HL-60 (cell line): ENCODE measurements at places on chromosomes 5 and 9.

DNA sequence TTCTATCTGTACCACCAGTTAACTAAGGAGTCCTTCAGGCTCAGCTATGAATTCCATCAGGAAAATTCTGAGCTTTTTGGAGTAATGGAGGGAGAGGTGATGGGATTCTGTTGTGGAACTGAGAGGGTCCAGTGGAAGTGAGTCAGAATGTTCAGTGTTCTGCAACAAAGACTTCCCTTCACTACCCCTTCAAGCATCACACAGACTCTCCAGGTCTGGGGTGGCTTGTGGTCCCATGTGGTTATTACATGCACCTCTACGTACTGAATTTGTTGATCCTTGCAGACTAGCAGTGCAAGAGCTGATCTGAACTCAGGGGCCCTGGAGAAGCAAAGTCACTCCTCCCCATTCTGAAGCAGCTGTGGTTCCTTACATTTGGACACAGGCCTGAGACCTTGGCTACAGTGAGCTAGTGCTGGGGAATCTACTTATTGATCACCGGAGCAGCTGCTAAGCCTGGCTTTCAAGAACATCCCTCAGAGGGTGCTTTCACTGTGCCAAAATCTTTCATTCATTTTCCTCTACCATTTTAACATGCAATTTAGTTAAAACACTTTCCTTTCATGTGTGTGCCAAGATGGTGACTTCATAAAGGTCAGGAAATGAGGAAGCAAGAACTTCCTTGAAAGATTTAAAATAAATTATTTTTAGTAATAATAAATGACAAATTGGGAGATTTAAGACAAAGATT is 75.0 kb upstream of the TNC start:
- no peak for DNase-seq

- no peak for DNase-seq
Measured at GRCh38 chr9:131675437-131676022, 64.3 kb downstream of the RAPGEF1 start.

DNA sequence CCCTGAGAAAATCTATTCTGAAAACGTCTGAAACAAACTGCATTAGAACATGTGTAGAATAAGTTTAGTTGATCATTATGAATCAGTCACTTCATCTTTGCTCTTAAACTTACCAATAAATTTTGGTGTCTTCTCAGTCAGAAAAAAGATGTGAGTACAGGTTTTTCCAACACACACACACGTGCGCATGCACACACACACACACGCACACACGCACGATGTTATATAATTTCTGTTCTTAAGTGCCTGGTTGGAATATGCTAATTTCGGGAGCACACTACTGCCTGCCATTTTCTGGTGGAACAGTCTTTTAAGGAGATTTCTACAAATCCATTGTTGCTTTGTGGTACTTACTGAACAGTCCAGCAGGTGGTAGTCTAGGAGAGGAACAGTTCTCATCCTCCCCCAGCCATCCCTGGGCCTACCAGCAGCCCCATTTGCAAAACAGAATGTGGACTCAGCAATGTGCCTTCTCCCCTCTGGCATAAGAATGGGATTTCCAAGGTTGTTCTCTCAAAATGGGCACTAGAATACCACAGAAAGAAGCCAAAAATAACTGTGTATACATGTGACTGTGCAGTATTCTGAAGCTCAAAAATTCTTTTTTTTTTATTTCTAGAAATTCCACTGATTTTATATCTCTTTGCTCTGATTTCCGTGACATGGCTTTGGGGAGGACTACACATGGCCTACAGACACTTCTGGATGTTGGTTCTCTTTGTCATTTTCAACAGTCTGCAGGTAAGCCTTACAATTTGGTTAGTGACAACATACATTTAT is 281.3 kb downstream of the ARRDC3 start:
- peak; percentile 14 for DNase-seq

- no peak for DNase-seq
Measured at GRCh38 chr9:110217656-110218099, 9.7 kb upstream of the C9orf152 start.

DNA sequence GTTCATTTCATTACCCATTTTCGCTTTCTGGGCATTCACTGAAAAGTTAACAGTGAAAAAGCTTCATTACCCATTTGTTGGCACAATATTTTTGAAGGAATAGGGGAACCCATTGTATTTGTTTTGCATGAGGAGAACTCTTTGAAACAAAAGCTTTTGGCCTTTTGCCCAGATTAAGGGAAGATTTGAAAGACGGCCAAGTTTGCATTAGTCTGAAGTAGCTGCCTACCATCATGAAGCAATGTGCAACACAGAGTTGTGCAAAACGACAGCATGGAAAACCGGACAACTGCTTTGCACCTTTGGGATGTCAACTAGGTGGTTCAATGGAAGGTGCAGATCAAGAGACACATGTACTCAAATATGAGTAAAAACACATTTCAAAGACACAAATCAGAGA is 84.9 kb downstream of the TRPM3 start:
- no peak for DNase-seq

DNA sequence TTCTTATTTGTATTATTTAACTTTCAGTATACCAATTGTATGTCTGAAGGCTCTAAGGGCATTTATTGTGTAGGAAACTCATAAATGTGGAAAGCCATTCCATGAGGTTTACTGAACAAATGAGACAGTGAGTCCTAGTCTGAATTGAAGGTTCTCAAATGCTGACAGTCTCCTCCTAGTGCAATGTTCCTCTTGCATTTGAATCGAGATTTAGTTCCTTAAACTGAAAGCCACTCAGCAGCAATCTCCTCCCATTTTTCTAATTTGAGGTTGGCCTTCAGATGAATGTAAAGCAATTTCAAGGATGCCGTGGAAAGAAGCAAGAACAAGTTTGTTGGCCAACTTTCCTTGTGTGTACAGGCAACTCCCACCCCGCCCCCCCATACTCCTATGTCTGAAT is 493.2 kb upstream of the KLF4 start:
- peak; percentile 36 for DNase-seq

GRCh38 chr9:136902259-136902821 is 16.0 kb downstream of the TRAF2 start:
- DNase-seq: no peak

GRCh38 chr9:90774071-90774470 is 27.5 kb upstream of the SYK start:
- no peak for DNase-seq

DNA sequence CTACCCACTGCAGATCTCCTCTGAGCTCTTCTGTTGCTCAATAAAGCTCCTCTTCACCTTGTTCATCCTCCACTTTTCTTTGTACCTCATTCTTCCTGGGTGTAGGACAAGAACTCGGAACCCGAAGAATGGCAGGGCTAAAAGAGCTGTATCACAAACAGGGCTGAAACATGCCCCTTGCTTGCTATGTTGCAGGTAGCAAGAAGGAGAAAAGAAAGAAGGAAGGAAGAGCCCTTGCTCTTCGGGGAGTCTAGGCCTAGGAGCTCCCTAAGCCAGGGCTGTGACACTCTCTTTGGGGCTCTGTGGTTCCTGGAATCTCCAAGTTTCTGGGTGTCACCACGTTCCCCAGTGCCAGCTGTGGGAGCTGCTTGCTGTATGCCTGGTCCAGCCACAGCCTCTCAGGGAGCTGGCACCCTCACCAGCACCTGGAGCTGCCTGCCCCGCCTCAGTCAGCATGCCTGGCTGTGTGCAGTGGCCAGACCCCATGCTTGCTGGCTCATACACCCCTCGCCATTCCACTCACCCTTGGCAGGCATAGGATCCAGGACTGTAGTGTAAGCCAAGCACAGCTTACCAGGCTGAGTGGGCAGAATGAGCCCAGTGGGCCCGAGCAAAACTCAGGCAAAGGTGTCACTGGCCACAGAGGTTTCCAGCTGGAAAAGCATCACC is 274.8 kb upstream of the ADRA1B start:
- DNase-seq: no peak

DNA sequence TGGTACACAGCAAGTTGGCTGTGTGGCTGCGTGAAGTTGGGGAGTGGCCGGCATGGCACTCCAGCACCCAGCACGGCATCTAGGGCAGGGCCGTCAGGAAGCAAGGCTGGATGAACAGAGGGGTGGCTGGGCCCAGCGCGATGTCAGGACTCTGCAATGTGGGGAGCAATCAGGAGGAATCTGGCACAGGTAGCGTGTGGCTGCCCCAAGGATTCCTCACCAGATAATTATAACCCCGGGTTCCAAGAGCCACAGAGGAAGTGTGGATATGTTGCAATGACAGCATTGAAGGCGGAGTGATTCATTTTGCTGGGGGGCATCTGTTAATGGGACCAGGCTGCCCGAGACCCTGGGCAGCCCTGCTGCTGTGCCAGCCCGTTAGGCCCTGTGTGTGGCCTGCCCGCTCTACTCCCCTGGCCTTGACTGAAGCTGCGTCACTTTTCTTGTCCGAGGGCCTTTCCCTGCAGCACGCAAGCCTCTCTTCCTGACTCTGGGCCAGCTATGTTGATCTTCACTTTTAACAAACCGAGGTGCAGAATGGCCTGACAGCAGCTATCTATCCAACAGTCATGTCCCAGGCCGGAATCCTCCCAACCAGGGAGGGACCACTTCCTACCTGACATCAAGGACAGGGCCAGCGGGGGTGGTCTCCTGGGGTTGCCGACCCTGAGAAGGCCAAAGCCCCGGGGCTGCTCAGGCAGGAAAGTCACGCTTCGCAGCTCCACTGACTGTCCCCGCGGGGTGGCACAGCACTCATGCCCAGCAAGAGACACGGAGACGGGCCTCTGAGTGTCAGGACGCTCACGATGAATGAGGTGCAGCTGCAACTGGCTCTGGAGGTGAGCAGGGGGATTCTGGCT is 118.0 kb upstream of the PHYKPL start:
- DNase-seq: peak; percentile 66

DNA sequence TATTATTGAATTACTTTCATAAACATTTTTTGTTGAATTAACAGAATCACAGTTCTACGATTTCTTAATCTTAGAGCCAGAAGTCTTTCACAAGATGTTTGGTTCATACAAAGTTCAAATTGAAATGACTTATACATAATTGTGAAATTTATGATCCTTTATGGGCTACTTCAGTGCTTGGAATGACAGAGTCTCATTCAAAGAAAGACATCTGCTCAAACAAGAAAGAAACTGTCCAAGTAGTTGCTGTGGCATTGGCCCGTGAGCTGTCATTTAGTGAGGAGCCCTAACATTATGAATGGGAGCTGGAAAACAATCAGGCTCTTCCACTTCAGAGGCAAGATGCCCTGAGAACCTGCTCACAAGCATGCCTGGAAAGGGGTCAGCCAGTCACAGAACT is 63.4 kb downstream of the AUH start:
- peak; percentile 4 for DNase-seq

- DNase-seq: no peak
Measured at GRCh38 chr5:115857626-115858349, 16.1 kb downstream of the AP3S1 start.

DNA sequence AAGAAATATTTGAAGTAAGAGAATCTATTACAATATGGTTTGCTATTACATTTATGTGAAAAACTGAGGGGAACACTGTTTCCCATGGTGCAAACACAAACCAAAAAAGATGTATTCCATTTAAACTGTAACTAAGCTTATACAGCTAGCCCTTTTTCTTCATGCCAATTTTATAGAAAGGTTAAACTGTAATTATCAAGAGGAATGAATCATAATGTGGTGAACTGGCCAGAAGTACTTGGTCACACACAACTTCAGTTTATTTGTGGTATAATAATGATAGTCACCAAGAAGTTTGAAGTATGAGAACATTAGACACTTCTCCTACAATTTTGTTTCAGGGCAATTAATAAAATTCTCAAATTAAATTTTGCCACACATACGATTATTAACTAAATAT is 177.9 kb downstream of the XRCC4 start:
- no peak for DNase-seq

GRCh38 chr5:119327018-119327417 is 28.8 kb upstream of the TNFAIP8 start:
- DNase-seq: no peak

DNA sequence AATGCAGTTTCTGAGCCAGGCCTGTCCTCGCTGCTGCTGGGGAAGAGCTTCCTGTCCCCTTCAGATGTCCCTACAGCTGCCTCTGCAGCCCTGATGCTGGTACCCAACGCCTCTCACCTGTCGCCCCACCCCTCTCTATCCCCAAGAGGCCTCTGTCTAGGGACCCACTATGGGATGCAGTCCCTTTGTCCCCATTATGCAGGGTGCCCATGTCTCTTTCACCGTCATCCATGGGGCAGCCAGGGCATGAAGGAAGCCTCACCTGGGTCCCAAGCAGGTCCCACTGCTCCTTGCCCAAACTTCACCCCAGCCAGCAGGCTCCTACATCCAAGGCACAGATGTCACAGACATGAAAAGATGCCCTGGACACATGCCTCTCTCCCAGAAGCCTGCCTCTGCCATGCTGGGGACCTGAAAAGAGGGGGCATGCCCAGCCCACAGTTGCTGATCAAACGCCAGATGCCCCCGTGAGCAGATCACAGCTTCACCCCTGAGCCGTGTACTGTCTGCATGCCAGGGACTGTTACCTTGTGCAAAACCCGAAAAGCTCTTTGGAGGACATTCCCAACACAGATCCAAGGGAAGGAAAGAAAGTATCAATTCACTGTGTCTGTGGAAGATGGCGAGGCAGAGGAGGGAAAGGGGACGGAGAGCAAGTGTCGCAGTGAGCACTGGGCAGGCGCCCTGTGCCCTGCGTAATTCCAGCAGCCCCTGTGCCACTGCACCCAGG is 81.0 kb downstream of the ADAMTS2 start:
- no peak for DNase-seq

GRCh38 chr9:92752812-92753404 is 11.7 kb downstream of the BICD2 start:
- no peak for DNase-seq

DNA sequence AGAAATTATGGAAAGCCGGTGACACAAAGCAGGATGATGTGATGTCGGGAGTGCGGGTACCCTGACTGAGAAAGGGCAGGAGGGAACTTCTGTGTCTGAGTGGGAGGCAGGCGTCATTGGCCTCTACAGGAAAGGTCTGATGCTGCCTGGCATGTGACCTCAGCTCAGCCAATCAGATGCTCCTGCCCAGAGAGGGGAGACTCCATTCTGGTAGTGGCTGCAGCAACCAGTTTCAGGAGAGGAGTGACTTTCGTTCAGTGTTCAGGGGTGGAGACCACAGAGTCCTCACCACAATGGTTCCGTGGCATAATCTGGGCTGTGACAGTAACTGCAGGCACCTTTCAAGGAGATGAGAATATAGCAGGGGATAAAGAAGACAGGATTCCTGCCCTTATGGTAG is 6.7 kb upstream of the SFXN1 start:
- DNase-seq: no peak
